GM13977 (cell line): ENCODE measurements at places on chromosomes 6 and 20.

DNA sequence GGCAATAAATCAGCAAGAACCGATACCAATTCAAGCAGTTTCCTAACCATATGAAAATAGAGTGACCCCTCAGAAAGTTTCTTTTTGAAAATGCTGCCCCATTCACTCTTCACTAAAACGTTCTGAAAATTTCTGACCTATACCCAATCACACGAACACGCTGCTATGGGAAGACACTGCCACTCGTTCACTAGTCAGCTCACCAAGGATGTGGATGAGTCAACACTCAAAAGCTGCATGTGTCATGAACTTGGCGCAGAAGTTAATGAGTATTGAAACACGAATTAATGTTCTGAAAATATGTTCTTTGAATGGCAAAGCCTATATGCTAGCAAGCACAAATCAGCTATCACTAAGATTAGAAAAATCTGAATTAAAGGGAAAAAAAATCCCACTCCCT lies 84.2 kb downstream of the PREP start:
- DNase-seq = no peak

- DNase-seq = no peak
These were observed 4.1 kb downstream of the TMEM239 start for GRCh38 chr20:2820084-2820895.

DNA sequence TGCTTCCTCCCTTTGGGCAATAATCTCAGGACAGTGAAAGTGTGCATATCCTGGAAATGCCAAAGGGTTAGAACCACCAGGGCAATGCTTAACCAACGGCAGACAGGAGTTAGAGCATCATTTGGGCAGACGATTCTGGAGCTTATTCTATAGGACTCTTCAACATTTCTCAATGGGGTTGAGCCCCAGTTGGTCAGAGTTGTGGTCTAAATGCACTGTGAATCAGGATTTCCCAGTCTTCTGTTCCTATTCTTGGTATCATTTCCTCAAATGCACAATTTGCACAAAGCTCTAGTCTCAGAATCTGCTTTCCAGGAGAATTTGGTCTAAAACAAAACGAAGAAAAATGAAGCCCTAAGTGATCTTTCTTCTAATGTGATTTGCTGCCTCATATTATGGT lies 389.6 kb upstream of the JAG1 start:
- no peak for DNase-seq

DNA sequence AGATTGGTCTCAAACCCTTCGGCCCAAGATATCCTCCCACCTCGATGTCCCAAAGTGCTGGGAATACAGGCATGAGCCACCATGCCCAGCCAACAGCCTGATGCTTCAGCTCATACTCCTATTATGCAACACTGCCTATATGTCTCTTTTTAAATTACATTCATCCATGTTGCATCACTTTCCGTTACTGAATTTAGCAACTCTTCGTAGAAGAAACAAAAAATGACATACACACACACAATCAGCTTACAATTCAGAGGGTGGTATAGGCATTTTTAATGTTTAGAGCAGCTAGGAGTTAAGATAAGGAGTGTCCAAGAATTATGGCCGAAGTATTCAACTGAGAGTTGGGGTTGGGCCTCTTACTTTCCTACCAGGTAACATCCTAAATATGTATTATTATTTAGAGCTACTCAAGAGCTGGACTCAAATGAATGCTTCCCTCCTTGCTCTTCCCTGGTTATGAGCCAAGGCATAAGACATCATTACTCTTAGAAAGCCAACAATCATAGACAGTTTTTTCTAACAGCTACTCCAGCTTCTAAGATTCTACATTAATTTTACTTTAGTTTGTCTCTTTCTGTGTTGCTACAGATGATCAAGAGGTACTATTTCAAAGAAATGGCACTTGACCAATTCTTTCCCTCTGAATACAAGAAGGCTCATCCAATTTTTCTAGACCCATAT lies 62.0 kb upstream of the BMP5 start:
- DNase-seq = no peak

- DNase-seq = no peak
These were observed 26.1 kb upstream of the RIPOR2 start for GRCh38 chr6:24961852-24962251.

DNA sequence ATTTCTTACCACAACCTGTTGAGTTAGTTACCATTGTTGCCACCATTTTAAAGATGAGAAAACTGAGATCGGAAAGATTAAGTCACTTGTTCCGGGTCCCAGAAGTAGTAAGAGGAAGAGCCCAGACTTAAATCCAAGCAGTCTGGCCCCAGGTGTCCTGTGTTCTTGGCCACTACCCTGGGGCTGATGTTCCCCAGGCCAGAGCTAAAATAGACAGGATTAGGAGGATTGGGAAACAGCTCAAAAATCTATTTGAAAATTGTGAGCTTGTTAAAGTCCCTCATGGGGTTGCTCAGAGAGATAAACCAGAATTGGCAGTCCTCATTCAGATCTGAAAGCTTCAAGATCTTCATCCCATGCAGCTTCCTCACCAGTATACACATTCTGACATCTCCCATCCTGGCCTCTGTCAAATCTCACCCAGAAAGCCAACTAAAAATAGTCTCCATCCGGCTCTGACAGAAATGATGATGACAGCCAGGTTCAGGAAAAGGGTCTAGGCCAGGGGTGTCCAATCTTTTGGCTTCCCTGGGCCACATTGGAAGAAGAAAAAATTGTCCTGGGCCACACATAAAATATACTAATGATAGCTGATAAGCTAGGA lies 62.0 kb downstream of the GFOD1 start:
- no peak for DNase-seq

DNA sequence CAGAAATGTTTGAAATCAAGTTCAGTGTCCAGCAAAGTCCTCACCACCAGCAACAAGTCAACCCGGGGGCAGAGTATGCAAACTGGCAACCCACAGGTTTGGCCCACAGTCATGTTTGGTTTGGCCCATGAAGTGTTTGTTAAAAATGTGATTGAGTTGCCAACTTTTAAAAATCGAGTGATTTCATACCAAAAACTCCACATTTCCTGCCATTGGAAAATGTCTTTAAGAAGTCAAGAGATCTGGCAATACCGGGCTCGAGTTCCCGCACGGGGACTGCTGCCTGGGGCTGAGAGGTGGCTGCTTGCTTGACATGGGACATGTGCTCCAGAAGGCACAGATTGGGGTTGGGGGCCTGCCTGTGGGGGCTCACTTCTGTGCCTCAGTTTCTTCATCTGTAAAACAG lies 36.1 kb downstream of the PREX1 start:
- no peak for DNase-seq

DNA sequence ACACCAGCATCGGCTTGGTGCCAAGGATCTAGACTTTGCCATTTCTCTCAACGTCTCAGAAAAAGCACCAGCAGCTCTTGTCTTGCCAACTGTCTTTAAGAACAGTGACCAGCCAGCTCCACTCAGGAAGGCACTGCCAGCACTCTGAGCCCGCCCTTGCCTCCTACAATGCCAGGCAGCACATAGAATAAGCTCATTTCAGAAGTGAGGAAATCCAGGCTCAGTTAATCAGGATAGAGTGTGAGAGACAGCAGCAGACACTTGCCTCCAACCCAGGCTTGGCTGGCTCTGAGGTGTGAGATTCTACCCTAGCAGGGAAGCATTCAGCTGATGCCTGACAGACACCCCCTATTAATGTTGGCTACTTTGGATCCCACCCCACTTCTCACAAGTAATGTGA lies 4.3 kb upstream of the SYNDIG1 start:
- no peak for DNase-seq

DNA sequence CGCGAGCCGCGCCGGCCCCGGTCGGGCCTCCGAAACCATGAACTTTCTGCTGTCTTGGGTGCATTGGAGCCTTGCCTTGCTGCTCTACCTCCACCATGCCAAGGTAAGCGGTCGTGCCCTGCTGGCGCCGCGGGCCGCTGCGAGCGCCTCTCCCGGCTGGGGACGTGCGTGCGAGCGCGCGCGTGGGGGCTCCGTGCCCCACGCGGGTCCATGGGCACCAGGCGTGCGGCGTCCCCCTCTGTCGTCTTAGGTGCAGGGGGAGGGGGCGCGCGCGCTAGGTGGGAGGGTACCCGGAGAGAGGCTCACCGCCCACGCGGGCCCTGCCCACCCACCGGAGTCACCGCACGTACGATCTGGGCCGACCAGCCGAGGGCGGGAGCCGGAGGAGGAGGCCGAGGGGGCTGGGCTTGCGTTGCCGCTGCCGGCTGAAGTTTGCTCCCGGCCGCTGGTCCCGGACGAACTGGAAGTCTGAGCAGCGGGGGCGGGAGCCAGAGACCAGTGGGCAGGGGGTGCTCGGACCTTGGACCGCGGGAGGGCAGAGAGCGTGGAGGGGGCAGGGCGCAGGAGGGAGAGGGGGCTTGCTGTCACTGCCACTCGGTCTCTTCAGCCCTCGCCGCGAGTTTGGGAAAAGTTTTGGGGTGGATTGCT lies 1.3 kb downstream of the VEGFA start:
- DNase-seq = peak; percentile 81

DNA sequence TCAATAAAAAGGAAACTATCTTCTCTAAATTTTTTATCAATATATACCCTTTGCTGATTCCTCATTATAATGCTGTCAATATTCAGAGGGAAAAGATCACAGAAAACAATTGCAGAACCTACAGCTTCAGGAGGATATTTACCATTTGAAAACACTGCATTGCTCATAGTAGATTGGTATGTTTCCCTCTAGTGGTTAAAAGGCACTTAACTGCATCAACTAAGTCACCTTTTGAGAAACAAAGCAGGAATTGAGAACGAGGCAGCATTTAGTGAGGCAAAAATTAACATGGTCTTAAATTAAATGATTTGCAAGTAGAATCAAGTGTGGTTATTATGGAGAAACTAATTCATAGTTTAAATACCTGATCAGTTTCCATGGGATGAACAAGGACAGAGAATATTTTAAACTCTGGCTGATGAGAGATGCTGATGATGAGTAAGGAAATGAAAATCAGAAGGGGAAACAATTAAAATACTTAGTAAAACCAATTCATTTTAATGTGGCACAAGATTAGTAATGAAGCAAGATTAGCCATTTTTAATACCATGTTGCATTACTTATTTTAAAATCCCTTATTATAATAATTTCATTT lies 642.1 kb downstream of the EPHA7 start:
- peak; percentile 2 for DNase-seq

- no peak for DNase-seq
These were observed 603.8 kb downstream of the FRK start for GRCh38 chr6:115456848-115457247.

DNA sequence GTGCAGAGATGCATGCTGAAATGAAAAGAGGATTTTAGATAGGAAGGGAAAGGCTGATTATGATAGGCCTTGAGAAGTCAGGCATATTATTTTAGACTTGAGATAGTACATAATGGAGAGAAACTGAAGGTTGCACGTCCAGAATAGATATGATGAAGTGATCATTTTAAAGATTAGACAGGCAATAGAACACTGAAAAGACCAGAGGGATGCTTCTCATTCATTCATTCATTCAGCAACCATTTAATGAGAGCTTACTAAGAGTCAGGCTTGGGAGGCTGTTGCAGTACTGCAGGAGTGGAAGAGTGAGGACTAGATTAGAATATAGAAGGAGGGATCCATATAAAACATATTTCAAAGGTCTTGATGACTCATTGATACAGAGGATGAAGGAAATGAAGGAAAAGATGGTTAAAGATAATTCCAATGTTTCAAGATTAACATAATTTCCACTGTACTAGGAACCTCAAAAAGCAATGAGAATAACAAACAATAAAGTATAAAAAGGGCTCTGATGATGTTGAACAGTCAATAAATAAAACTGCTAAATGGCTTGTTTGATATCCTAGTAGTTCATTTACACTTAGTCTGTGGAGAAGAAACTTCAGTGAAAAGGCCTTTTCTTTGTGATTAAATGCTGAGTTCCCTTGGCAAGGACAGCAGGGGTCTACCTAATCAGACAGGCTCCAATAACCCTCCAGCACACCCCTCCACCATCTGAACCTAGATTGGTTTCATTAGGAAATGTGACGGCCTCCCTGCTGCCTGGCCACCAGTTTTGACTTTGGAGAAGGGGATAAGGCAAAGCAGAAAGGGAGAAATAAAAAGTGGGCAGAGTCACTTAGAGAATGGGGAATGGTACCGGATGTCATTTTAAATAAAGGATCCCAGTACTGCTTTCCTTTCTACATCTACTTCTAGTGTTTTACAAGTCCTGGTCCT lies 5.3 kb upstream of the FBXO9 start:
- DNase-seq = no peak

GRCh38 chr6:63597141-63598048 lies 25.1 kb downstream of the LOC128125822 start:
- no peak for DNase-seq

- DNase-seq = no peak
These were observed 1382.4 kb upstream of the ADGRB3 start for GRCh38 chr6:67252663-67253062.

DNA sequence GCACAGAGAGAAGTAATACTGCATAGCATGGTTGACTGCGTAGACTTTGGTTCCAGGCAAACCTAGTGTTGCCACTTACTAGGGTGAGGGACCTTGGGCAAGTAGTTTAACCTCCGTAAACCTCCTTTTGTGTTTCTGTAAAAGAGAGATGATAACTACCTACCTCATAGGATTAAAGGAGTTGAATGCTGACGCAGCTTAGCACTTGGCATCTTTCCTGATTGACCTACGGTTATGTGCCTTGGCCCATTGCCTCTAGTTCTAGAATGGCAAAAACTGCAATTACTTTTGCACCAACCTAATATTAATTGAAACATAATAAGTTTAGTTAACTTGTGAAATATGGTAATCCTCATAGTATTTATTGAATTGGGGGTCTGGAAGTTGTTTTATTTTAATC lies 19.1 kb downstream of the GHRH start:
- no peak for DNase-seq

DNA sequence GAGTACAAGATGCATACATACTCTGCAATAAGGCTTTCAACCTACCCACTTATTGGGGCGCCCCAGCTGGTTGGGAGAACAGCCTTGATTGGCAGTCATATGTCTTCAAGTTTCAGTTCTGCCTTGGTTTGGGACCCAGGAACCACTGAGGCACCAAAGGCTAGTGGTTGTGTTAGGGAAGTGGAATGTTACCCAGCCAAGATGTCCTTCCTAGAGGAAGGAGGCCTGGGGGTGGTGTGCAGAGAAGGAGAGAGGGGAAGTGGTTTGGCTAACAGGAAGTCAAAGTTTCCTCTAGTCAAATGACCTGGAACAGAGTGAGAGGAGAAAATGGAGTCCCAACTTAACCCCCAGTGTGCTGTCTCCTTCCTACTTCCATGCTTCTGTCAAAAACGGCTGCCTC lies 59.4 kb downstream of the CD164 start:
- no peak for DNase-seq

DNA sequence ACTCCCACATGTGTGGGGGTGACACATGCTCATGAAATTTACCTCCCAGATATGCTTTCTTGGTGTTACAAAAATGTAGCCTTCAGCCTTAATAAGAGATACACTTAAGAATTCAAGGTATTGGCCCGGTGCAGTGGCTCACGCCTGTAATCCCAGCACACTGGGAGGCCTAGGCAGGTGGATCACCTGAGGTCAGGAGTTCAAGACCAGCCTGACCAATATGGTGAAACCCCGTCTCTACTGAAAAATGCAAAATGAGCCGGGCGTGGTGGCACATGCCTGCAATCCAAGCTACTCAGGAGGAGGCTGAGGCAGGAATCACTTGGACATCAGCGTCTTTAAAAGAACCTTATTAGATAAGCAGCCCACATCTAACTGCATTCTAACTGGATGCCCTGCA lies 614.3 kb upstream of the CDH4 start:
- no peak for DNase-seq

- DNase-seq = no peak
These were observed 143.6 kb downstream of the PHACTR3 start for GRCh38 chr20:59747671-59748515.

GRCh38 chr20:237489-237888 lies 10.4 kb downstream of the DEFB129 start:
- no peak for DNase-seq

GRCh38 chr6:166007349-166008263 lies 160.0 kb downstream of the TBXT start:
- DNase-seq = no peak

GRCh38 chr20:62266340-62266739 lies 28.0 kb downstream of the OSBPL2 start:
- DNase-seq = no peak
